Right forelimb (tissue), 1 donor: ENCODE measurements at places on chromosomes 12 and 14.

GRCh38 chr14:103361867-103362266 lies 23.3 kb upstream of the MARK3 start:
- DNase-seq: no peak

DNA sequence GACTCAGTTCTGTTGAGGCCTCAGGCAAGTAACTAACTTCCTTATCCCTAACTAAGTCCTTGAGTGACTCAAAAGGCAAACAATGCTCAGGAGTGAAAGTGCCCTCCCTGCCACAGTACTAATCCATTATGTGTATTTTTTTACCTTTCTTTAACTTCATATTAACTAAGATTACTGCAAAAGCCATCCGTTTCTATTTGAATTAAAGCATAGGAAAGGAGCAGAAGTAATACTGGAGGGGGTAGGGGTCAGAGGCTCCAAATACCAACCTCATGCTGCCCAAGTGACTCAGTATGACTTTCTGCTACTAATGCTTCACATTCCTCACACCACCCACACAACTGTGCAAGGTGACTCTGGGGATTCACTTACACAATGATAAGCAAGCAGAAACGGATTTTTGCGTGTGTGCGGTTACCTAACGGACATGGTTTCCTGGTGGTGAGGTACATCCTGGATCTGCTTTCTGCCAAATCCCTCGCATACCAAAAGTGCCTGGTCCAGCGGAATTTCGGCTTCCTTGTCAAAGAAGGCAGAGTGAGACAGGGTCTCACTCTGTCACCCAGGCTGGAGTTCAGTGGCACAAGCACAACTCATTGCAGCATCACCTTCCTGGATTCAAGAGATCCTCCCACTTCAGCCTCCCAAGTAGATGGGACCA lies 25.1 kb downstream of the MOK start:
- no peak for DNase-seq

- DNase-seq: no peak
Measured at GRCh38 chr14:89504602-89505313, 87.7 kb upstream of the FOXN3 start.

- DNase-seq: no peak
Measured at GRCh38 chr12:68428724-68429501, 96.8 kb upstream of the MDM1 start.

DNA sequence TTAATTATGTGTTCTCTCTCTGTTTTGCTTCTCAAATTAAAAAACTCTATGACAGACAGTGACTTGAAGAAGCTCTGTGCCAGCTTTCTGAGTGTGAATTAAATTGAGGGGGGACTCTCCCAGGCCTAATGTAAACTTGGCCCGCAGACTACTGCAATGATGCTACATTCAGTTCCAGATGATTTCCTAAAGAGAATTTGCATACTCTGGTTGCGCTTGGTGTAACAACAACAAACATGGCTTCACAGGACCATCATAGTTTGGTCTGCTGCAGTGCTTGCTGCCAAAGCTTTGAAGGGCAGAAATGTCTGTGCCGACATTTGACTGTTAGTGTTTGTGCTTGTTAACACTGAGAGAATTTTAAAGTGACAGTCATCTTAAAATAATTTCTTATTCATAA lies 25.0 kb downstream of the CFAP54 start:
- DNase-seq: no peak

DNA sequence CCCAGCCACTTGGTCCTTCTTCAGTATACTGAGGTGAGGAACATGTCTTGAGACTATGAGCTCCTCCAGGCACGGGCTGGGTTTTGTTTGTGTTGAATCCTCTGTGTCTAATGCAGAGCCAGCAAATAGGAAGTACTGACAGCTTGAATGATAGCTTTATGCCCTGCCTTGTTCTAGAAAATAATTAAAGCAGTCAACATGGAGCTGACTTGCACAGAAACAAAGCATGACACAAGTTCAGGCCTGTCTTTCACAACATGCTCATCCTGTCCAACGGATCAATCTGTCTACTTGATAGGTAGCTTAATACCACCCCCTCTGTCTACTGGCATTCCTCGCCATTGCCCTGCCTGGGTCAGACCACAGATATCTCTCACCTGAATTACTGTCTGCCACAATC lies 140.9 kb downstream of the ESRRB start:
- DNase-seq: no peak
